ENCODE measurements at places on chromosomes 7 and 10.
A peak's percentile ranks its signal among the peaks of the same experiment; 100 is the strongest.

- no peak for DNase-seq
These were observed 20.5 kb downstream of the TMEM270 start for GRCh38 chr7:73881352-73882046.

GRCh38 chr10:34058845-34059614 lies 724.6 kb upstream of the NRP1 start:
- no peak for DNase-seq

DNA sequence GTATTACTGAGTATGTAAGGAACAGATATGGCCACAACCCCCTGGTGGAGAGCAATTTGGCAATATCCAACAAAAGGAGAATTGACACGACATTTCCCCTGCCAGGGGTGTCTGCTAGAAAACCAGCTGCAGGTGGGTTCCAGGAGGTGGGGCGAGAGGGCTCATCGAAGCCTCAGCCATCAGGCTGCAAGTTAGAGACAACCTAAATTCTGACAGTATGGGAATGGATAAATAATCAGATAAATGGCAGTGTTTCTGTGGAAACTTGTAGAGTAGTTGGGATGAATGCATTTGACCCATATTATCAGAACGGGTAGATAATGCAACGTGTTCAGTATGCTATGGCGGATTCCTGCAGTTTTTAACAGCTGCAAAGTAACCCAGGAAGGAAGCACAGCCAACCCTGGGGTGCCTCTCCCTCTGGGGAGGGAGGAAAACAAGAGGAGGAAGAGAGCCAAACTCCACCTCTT lies 3.5 kb downstream of the TMEM273 start:
- peak; percentile 53 for DNase-seq

- DNase-seq: no peak
These were observed 11.9 kb upstream of the ERVW-1 start for GRCh38 chr7:92489634-92490033.

GRCh38 chr10:123266971-123267370 lies 112.8 kb downstream of the BUB3 start:
- DNase-seq: no peak
